Stimulated activated CD8-positive, alpha-beta memory T cell treated with anti-CD3 and anti-CD28 coated beads, Interleukin-4, amount 100 ng/mL, for 4 hours (primary cell): ENCODE measurements at places on chromosomes 2 and 18.

GRCh38 chr18:27652480-27653121 lies 467.5 kb upstream of the CHST9 start:
- no peak for DNase-seq

GRCh38 chr2:172231508-172231907 lies 128.8 kb upstream of the DLX2 start:
- DNase-seq: no peak

- no peak for DNase-seq
Measured at GRCh38 chr18:70181015-70181414, 24.5 kb downstream of the RTTN start.

DNA sequence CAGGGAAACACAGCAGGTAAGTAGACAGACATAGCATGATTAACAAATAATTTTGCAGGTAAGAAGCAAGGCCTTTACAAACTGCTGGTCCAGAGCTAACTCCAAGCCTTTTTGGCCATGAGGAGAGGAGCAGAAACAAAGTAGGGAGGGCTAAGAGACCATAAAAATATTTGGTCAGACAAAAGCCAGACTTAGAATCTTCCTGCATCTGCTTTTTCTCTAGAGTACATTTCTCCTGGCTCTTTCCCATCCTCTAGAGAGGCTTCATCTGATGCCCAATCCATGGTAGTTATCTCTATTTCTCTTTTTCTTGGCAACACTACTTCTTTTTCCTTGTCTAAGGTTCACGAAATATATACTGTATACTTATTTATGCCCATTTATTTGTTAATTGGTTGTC lies 577.1 kb downstream of the PIK3C3 start:
- no peak for DNase-seq

DNA sequence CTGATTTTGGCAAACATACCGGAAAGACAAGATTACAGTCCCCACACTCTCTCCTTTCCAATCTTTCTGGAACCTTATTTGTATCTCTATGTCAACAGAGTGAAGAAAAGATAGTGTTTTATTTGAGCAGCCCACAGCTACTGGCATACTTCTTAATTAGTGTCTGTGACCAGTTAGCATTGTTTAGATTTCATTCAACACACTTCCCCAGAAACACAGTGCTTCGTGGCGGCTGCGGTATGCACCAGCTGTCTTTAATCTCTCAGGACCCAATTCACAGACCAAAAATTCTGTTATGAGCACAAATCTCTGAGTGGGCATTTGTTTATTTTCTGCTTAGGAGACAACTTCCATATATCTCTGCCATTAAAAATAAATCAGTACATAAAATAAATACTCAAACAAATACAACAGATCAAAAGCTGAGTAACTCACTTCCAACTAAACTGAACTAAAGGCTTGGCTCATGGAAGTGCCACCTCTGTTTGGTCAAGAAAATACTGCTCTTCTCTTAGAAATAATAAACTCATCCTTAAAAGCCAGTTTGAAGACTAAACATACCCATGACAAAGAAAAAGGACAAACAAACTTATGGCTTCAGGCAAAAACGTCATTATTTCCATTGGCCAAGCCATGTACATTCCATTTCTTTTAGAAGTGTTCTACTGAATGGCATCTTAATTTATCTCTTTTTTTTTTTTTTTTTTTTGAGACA lies 392.4 kb downstream of the TXNL1 start:
- no peak for DNase-seq

DNA sequence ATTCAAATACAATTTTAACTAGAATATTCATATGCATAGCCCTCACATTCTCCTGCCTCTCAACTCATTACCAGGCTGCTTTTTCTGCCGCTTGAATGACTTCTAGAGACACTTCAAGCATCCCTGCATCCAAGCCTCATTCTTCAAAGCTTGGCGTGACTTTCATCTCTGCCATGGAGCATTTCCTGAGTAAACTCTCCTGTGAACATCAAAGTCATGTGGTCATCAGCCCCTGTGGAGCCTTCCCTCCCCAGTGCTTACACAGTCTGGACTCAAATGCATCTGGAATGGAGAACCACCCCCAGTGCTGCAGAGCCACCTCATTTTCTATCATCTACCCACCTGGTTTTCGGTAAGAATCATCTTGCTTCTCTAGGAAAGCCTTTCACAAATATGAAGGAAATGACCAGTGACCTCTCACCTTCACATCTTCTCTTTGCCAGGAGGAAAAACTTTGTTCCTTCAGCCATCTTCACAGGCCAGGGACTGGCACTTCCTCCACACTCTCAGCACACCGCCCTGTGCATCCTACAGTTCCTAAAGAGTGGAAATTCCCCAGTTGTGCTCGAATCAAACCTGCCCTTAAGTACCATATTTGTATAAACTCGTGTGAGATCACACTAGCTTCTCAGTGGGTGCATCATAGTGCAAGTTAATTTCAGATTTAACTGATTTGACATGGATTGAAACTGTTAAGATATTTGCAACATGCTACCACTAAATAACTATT lies 116.4 kb downstream of the COL6A3 start:
- DNase-seq: no peak

- DNase-seq: no peak
Measured at GRCh38 chr18:27073404-27073830, 111.7 kb downstream of the CHST9 start.

- no peak for DNase-seq
Measured at GRCh38 chr2:42450136-42450535, 43.6 kb downstream of the KCNG3 start.

DNA sequence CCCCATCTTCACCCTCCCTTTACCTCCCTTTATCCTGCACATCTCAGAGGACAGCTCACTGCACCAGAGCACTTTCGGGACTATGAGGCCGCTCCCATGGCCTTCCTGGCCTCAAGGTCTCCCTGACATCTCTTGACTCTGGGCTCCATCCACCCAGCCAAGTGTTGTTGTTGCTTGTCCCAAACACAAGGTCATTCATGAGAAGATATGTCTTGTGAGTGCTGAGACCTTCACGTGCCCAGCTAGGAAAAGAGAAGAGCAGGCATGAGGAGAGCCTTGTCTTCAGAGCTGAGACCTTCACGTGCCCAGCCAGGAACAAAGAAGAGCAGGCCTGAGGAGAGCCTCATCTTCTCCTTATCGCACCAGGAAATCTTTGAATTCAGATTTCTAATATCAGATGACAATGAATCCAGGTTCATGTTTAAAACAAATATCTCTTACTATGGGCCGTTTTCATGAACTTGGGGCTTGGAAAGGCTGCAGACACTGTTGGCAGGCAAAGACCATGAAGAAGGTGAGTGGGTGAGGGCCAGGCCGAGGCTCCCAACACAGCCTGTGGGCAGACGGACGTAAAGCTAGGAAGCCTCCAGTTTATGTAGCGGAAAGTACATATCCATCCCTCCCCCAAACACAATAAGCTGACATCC lies 256.1 kb downstream of the NDUFA10 start:
- no peak for DNase-seq

- no peak for DNase-seq
Measured at GRCh38 chr2:120398996-120399888, 53.3 kb downstream of the INHBB start.

DNA sequence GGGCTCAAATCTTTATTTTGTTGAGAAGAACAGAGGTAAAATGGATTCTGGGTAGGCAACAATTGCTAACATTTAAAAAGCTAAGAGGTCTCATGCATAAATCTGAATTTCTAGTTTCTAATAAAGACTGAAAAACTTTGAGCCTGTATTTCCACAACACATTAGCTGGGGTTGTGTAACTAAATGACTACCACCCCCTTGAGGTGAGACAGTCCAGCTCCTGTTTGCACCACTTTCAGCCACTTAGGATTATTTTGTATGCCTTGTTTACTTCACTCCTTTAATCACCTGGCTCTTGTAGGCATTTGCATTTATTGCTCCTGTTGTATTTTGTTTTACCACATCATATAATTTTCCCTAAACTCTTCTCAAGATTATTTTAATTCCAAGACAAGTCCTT lies 376.6 kb downstream of the PTH2R start:
- no peak for DNase-seq
